ENCODE measurements at places on chromosomes 7 and 10. TPM values are rescaled to one million over a fixed set of nuclear protein-coding genes. Genes with fewer than 3 reads are reported as not detected.

The BUD31 gene
- total RNA-seq, result 53.5 TPM

The OR2A7 gene
- total RNA-seq, result 4.7 TPM

- H3K4me3 ChIP-seq, result no peak overlapping the region
- no peak for DNase-seq
Measured at GRCh38 chr10:85642421-85643170, 724.0 kb downstream of the GRID1 start.

- no peak overlapping the region for H3K4me3 ChIP-seq
- no peaks in the 10 kb centered on the region for H3K27me3 ChIP-seq
- H3K27ac ChIP-seq, result no peak overlapping the region
- peak; percentile 87 for DNase-seq
- no peaks in the 10 kb centered on the region for H3K36me3 ChIP-seq
Measured at GRCh38 chr7:1742555-1743303, 72.7 kb downstream of the ELFN1 start.

The CLRN3 gene
- total RNA-seq, result not detected

The PNLIP gene
- total RNA-seq, result 2.7 TPM

The DNAJC12 gene
- 4.1 TPM for total RNA-seq

DNA sequence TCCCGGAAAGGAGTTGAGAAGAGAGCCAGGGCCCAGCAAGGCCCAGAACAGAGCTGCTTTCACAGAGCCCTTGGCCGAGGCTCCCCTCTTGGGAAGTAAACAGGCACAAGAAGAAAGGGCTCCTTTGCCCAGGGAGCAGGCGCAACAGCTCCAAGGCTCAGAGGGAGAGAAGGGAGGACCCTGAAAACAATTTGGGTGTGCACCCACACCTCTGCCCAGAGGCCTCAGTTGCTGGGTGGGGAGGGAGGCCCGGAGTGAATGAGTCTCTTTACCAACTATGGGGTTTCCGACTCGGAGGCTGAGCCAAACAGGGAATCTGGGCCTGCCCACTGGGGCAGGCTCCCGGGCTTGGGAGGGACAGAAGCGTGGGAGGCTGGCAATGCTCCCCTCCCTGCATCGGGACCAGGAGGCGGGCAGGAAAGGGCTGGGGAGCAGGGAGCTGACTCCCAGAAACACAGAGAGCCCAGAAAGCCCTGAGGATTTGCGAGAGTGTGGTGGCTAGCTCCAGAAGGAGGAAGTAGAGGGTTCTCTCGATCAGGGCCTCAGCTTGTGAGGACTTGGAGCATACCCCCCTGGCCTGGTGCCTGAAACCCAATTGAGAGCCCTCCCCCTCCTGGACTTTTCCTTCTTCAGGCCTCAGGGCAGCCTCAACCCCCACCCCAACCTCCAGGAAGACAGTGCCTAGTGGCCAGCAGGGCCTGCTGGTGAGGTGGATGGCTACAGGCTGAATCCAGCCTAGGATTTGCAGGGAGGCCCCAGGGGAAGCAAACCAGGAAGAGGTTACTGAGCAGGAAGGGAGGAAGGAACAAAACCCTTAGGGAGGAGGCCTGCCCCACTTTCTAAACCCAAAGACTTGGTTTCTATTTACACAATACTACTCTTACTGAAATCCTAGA is 6.2 kb downstream of the C10orf105 start:
- peak; percentile 95 for DNase-seq
- H3K27me3 ChIP-seq, result no peaks in the 10 kb centered on the region
- H3K4me1 ChIP-seq, result no peaks in the 10 kb centered on the region
- H3K27ac ChIP-seq, result peak overlapping the region; percentile 38

GRCh38 chr7:138015096-138015495 is 13.2 kb upstream of the CREB3L2 start:
- DNase-seq, result no peak
- H3K4me1 ChIP-seq, result no peaks in the 10 kb centered on the region
- H3K27me3 ChIP-seq, result no peaks in the 10 kb centered on the region
- no peaks in the 10 kb centered on the region for H3K36me3 ChIP-seq
- no peak overlapping the region for H3K4me3 ChIP-seq

DNA sequence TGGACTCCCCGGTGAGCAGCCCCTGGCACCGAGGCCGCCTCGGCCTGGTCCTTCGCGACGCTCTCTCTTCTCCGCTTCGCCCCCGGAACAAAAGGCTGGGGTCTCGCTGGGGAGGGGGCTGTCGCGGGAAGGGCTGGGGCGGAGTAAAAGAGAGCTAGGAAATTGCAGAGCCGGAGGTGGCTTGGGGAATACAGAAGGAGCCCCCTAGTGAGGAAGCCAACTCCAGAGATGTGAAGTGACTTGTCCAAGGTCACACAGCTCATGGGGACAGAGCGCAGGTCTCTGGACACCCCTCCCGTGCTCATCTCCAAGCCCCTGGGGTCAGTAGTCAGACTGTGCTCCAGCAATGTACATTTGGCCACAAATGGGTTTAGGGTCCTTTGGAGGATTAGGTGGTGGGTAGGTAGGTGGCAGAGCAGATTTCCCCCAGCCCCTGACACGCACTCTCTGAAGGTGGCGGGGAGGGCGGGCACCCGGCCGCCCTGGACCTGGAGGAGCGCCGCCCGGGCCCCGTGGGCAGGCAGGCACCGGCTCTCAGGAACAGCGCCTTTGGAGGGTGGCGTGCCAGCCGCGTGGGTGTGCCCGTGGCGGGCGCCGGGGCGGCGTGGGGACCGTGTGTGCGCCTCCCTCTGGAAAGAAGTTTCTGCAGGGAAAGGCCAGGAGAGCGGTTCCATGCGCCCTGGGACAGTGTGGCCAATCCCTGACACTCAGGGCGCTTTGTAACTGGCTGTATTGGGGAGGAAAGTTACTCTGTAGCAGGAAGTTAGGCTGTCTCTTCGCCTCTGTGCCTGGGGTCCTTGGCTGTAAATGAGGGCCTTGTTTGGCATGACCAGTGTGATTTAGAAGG is 910 bp downstream of the WIPF3 start:
- no peaks in the 10 kb centered on the region for H3K27me3 ChIP-seq
- peak overlapping the region; percentile 95 for H3K4me3 ChIP-seq
- H3K27ac ChIP-seq, result no peak overlapping the region
- no peak for DNase-seq
- H3K36me3 ChIP-seq, result no peaks in the 10 kb centered on the region
- H3K4me1 ChIP-seq, result no peaks in the 10 kb centered on the region

DNA sequence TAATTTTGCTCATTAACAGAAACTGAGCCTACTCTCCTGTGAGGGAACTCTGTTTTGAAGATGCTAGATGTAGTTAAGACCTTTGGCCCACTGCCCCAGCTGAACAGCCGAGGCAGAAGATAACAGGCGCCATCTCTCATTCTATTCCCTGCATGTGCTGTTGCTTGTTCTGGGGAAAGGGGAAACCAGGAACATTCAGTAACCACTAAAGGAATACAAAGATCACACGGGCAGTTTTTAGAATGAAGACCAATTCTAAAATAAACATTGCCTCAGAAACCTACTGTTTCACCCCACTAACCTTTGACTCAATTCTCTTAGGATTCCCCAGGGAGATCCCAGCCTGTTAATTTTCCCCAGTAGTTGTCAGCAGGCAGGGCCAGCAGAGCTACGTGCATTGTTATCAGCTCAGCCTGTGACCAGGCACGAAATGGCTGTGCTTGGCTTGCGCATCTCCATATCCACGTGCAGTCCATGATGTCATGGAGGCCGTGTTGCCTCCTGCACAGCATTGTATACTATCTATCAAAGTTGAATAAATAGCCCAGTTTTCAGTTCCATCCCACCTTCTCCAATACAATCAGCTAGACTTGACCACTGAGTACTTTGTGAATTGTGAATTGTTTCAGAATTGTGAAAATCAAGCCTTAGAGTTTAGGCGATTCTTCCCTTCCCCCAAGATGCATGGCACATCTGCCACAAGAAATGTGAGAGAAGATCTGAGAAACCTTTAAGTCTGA is 36.0 kb downstream of the ANK3 start:
- no peaks in the 10 kb centered on the region for H3K36me3 ChIP-seq
- H3K27ac ChIP-seq, result no peak overlapping the region
- DNase-seq, result no peak
- peaks cover 2% of the 10 kb centered on the region for H3K4me1 ChIP-seq

DNA sequence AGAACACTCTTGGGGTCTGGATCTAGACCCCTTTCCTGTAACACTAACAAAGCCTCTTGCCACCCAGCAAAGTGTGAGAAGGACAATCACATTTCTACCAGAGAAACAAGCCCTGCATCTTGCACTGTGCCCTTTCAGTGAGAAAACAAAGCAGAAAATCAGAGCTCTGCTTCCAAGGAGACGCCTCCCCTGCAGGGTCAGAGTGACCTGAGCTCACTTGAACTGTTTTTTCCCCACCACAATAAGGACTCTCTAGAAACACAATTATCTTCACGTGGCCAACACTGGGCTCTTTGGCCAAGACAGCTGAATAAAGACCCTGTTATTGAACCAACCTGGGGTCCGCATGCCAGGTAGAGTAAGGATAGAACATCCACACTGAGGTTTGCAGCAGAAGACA is 30.1 kb upstream of the PRLHR start:
- H3K27me3 ChIP-seq, result no peaks in the 10 kb centered on the region
- H3K27ac ChIP-seq, result no peak overlapping the region
- no peaks in the 10 kb centered on the region for H3K4me1 ChIP-seq
- no peak overlapping the region for H3K4me3 ChIP-seq
- H3K36me3 ChIP-seq, result no peaks in the 10 kb centered on the region

GRCh38 chr10:5556576-5556975 is 31.8 kb downstream of the CALML3 start:
- peak; percentile 63 for DNase-seq
- peaks cover 6% of the 10 kb centered on the region for H3K4me1 ChIP-seq
- peak overlapping the region; percentile 48 for H3K27ac ChIP-seq
- no peaks in the 10 kb centered on the region for H3K27me3 ChIP-seq

GRCh38 chr10:46006219-46006618 is 24.2 kb downstream of the NCOA4 start:
- H3K4me3 ChIP-seq, result no peak overlapping the region
- DNase-seq, result no peak
- H3K4me1 ChIP-seq, result no peaks in the 10 kb centered on the region
- peaks cover 5% of the 10 kb centered on the region for H3K36me3 ChIP-seq
- H3K27ac ChIP-seq, result no peak overlapping the region
- no peaks in the 10 kb centered on the region for H3K27me3 ChIP-seq

- H3K36me3 ChIP-seq, result no peaks in the 10 kb centered on the region
- H3K27me3 ChIP-seq, result no peaks in the 10 kb centered on the region
- no peaks in the 10 kb centered on the region for H3K4me1 ChIP-seq
- no peak overlapping the region for H3K4me3 ChIP-seq
Measured at GRCh38 chr10:113297226-113297625, 255.6 kb upstream of the HABP2 start.

GRCh38 chr10:6445671-6446316 is 134.3 kb downstream of the PRKCQ start:
- H3K27ac ChIP-seq, result no peak overlapping the region
- no peaks in the 10 kb centered on the region for H3K36me3 ChIP-seq
- no peaks in the 10 kb centered on the region for H3K4me1 ChIP-seq
- no peak overlapping the region for H3K4me3 ChIP-seq
- no peaks in the 10 kb centered on the region for H3K27me3 ChIP-seq
- peak; percentile 54 for DNase-seq

GRCh38 chr10:25015828-25016375 is at the start of gene ENKUR:
ENKUR (minus strand) TSS chr10:25016158; CDS start chr10:25015936, 222 bp downstream.
- H3K36me3 ChIP-seq, result no peaks in the 10 kb centered on the region
- H3K27me3 ChIP-seq, result no peaks in the 10 kb centered on the region
- H3K4me1 ChIP-seq, result no peaks in the 10 kb centered on the region
- peak within 1 kb of the TSS; percentile 94 for H3K27ac ChIP-seq
- peak within 1 kb of the TSS; percentile 44 for H3K4me3 ChIP-seq

DNA sequence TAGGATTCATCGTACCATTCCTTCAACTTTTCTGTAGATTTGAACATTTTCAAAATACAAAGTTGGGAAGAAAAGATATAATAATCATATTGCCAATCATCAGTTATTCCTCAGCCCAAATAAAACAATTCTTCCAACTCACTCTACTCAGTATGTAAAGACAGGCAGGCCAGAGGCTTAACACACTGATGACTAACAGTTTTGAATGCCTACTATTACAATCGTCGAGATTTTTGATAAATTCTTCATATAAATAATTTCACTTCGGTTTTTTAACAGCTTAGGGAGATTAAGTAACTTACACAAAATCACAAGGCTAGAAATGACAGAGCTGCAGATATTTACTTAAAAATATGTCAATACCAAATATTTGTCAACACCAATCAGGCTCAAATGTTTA is 17.6 kb downstream of the CYTH3 start:
- no peak overlapping the region for H3K4me3 ChIP-seq
- no peak for DNase-seq
- H3K36me3 ChIP-seq, result no peaks in the 10 kb centered on the region
- H3K4me1 ChIP-seq, result peaks cover 14% of the 10 kb centered on the region
- no peak overlapping the region for H3K27ac ChIP-seq

DNA sequence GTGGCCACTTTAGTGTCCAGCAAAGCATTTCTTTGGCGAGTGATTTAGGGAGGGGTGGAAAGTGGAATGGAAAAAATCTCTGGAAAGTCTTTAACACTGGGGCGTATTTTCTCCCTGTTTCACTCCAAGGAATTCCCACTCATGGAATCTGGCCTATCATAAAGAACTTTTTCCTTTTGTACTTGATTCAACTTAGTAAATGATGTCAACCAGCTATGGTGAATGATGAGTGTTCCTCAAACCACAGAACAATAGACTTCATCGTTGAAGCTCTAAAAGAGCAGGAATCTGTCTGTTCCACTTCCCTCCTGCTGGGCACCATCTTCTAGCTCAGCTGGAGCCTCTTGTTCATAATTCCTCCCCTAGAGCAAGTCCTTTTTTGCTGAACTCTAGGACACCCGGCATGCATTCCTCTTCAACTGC is 66.5 kb downstream of the EPDR1 start:
- no peak overlapping the region for H3K4me3 ChIP-seq
- no peaks in the 10 kb centered on the region for H3K27me3 ChIP-seq
- no peaks in the 10 kb centered on the region for H3K36me3 ChIP-seq
- H3K27ac ChIP-seq, result no peak overlapping the region
- DNase-seq, result no peak
- H3K4me1 ChIP-seq, result no peaks in the 10 kb centered on the region

- no peaks in the 10 kb centered on the region for H3K27me3 ChIP-seq
- no peak for DNase-seq
- peak overlapping the region; percentile 28 for H3K27ac ChIP-seq
- no peak overlapping the region for H3K4me3 ChIP-seq
Measured at GRCh38 chr10:73117976-73118743, 7.9 kb downstream of the NUDT13 start.

The LBX1 gene
- total RNA-seq, result not detected

- H3K36me3 ChIP-seq, result no peaks in the 10 kb centered on the region
- no peak for DNase-seq
- H3K27ac ChIP-seq, result no peak overlapping the region
- H3K4me1 ChIP-seq, result no peaks in the 10 kb centered on the region
- H3K4me3 ChIP-seq, result no peak overlapping the region
Measured at GRCh38 chr7:55369427-55370400, 4.6 kb downstream of the LANCL2 start.

- no peaks in the 10 kb centered on the region for H3K27me3 ChIP-seq
- H3K4me3 ChIP-seq, result no peak overlapping the region
- no peaks in the 10 kb centered on the region for H3K4me1 ChIP-seq
- no peak overlapping the region for H3K27ac ChIP-seq
- no peak for DNase-seq
Measured at GRCh38 chr7:16883918-16884317, 2.1 kb upstream of the AGR3 start.

- H3K27ac ChIP-seq, result peak overlapping the region; percentile 10
- no peak for DNase-seq
- H3K4me3 ChIP-seq, result no peak overlapping the region
- no peaks in the 10 kb centered on the region for H3K4me1 ChIP-seq
- H3K36me3 ChIP-seq, result no peaks in the 10 kb centered on the region
Measured at GRCh38 chr10:6364893-6365292, 162.2 kb downstream of the PFKFB3 start.

GRCh38 chr7:111043561-111043960 is 47.4 kb upstream of the LRRN3 start:
- DNase-seq, result no peak
- H3K36me3 ChIP-seq, result no peaks in the 10 kb centered on the region
